CD4-positive, alpha-beta T cell treated with Interleukin-1 beta for 1 hour (primary cell): ENCODE measurements at places on chromosomes 12 and 14.

DNA sequence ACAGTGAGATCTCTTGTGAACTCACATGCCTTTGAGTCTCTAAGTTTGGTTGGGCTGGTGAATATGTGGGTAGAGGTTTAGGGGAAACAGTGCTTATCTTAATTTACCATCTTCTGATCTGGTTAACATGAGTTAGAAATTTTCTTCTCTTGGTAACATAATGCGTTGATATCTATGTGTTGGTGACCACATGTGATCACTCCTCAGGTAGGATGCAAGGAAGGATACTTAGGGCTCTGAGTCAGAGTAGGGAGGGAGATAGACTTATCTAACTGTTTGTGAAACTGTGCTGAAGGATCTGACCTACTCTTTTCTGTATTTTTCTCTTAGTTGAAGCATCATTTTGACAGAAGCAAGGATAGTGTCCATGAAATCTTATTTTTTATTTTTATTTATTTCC lies 23.1 kb downstream of the FAM234B start:
- no peak for DNase-seq

DNA sequence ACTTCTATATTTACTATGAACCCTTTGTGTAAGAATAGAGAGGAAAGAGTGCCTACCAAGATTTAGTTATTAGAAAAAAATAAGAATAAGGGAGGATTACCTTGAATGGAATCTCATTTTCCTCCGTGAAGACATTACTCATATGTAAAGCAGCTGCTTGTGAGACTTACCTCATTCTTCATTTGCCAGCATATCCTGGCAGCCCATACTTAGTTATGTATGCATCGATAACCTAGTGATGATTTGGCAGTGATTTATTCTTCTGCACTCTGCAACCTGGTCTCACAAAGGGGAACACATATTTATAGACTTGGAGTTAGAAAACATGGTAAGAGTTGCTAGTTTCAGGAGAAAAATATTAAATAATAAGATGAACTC lies 56.8 kb downstream of the LRFN5 start:
- DNase-seq = no peak

DNA sequence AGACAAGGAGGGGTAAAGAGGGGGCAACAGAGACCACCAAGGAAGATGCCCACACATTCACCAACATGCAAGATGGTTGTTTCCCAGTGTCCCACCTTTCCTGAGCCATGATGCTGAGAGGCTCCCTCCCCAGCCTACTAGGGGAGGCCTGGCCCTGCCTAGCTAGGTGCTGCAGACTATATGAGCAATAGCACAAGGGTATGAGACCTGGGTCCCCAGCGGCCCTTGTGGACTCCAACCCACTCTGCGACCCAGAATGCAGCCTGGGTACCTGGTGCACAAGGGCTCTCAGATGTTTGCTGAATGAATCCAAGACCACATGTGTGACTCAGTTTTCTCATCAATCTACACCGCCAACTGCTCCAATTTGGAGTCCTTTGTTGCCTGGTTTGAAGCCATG lies 13.9 kb downstream of the TGFB3 start:
- DNase-seq = no peak

DNA sequence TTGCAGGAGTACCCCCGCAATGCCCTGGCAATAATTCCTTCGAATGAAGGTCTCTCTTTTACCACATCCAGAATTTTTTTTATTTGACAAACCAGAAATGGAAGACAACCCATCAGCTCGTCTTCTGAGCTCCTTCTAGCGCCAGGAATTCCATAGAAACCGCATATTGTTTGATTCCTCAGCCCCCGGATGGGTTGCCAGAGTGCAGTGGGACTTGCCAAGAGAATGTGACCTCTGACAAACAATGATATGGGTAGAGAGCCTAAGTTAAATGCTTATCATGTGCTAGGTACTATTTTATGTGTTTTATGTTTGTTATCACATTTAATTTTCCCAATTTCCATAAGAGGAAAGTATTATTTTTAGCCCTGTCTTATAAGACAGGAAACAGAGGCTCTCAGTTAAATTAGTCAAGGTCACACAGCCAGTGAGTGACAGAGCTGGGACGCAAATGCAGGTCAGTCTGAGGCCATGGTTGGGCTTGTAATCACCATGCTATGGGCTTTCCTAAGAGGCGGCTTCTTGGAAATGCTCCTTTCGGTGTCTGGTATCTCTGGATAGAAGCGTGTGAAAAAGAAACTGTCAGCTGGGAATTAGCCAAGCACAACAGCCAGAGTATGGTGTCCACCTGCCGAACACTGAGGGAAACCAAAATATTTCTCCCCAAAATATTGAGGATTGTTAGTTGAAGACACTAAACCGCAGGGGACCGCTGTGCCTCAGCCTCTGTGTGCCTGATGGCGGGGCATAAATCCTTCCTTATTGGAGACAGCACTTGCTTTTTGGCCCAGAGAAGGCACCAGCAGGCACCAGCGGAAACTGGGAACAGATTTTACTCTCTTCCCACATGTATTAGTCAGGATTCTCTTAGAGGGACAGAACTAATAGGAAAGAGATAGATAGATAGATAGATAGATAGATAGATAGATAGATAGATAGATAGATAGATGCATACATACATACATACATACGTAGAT lies 29.4 kb upstream of the ETFBKMT start:
- DNase-seq = no peak

- no peak for DNase-seq
Measured at GRCh38 chr14:77325746-77326094, 4.9 kb downstream of the GSTZ1 start.

GRCh38 chr14:90755661-90756304 lies 60.4 kb downstream of the TTC7B start:
- DNase-seq = no peak

DNA sequence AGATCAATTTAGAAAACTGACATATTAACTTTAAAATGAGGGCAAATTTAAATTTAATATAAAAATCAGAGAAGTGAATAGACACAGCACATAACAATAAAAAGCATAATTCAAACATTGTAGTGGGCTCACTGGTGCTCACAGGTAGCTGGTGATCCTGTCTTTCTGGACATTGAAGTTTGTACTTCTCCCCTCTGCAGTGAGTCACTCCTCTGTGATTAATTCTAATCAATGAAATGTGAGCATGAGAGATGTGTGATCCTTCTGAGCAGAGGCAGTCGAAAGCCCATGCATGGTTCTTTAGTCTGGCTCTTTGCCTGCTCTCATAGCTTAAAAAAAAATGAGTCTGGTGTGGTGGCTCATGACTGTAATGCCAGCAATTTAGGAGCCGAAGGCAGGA lies 59.0 kb upstream of the RERGL start:
- no peak for DNase-seq

- DNase-seq = no peak
Measured at GRCh38 chr12:117437516-117438255, 76.3 kb upstream of the NOS1 start.

GRCh38 chr14:63423381-63423780 lies 104.6 kb upstream of the GPHB5 start:
- DNase-seq = no peak

DNA sequence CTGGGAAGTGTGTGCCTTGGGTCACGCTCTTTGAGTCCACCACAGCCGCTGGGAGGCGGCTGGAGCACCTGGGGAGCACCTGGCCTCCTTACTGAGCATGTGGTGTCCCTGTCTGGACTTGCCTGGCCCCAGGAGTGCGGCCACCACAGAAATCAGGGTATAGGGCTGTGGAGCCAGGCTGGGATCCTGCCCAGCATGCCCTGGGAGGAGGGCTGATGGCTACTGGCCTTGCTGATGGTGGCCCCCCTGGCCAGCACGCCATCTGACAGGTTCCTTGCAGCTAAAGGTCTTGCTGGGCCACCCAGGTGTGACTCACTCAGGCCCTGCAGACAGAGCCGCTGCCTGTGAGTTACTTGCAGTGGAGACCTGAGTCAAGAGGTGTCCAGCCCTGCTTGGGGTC lies 6.0 kb downstream of the ULK1 start:
- DNase-seq = no peak

DNA sequence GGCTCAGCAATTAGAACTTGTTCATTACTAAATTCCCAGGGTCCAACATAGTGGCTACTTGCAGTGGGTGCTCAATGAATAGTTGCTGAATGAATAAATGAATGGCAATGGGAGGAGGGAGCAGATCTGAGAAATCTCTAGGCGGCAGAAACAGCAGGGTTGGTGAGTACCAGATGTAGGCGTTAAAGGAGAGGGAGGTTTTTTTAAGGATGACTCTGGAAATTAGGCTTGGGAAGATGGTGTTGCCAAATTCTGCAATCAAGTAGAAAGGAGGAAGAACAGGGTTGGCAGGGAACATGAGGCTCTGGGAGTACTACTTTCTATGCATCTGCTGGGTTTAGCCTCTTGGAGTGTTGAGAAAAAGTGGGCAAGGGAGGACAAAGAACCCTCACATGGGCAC lies 207.1 kb downstream of the APAF1 start:
- DNase-seq = no peak

DNA sequence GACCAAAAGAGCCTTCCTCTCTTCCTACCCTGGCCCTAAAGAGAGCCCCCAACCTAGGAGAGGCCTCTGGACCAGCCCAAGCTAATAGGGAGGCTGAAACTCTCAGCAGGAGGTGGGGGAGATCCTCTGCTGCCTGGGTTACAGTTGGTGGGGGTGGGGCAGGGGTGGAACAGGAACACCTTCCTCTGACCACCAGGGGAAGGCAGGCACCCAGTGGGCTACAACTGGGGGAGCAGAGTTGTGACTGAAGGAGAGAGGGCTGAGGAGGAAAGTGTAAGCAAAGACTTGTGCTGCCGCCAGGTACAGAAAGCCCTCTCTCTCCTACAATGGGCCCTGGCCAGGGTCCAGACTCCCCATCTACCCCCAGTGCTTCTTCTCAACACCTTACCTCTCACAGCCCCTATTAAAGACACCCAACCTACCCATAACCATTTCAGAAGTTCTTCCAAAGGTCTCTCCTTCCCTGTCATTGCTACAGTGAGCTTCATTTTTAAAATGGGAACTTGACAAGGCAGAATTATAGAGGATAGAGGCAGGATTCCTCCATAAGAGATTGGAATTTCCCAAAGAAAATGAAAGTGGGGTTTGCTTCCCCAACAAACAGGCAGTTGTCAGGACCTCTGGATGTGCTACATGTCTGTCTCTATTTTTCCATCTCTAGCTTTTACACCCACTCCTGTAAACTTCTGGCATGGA lies 1.4 kb downstream of the MYO1A start:
- no peak for DNase-seq

DNA sequence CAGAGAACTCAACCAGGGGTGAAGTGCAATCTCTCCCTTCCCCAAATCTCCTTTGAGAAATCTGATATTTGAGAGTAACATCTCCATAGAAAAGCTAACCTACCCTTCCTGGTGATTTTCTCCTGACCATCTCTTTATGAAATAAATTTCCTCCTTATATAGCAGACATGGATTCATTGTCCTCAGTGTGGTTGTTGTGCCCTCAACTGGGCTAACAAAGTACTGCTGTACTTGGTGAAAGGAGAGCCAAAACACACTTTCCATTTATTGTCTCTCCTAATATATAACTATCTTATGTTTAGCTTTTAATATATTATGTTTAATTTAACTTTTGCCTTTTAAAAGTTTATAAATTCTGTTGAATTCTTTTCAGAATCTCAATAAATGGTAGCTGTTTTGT lies 65.1 kb upstream of the SLCO1B1 start:
- no peak for DNase-seq

DNA sequence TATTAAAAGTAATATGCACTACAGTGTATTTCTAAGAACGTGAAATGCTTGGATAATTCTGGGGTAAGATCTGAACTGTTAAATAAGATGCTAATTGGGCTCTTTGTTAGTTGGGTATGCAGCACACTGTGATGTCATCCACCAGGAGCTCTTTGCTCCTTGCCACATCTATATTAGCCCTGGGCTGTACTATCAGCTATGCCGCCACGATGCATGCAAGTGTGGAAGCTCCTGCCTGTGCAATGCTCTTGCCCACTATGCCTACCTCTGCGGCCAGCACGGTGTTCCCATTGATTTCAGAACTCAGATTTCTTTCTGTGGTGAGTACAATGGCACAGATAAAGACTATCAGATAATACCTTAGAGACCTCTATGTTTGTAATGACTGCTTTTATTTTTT lies 165.6 kb downstream of the OTOGL start:
- no peak for DNase-seq

DNA sequence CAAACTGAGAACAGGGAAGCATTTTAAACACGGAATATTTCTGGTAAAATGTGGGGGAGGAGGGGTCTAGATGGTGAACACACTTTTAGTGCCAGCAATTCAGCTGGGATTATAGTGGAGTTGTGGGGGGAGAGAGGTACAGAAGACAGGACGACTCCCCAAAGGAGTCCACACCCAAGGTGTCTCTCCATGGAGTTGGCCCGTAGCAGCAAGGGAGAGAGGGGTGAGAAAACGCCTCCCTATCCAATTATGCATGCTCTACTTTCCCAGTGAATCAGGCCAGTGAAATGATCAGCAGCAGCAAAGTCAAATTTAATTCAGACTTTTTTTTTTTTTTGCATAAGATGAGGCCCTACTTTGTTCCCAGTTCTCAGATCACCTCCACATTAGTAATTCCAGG lies 38.6 kb downstream of the BTG1 start:
- no peak for DNase-seq

DNA sequence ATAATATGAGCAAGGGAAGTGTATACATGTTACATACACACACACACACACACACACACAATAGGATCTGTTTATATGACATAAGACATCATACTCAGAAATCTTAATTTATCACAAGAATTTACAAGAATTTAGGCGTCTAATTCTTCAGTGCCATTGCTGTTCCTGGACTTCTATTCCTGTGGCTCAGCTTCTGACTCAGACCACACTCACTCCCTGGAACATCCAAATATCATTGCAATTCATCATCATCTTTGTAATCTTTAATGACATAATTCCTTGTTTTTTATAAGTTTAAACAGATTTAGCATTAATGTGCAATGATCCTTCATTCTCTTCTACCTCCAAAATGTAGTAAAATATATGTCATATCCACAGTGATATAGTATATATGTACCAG lies 544.2 kb downstream of the FOXG1 start:
- no peak for DNase-seq

- DNase-seq = no peak
Measured at GRCh38 chr12:88716240-88716639, 136.0 kb upstream of the KITLG start.

- no peak for DNase-seq
Measured at GRCh38 chr12:106974511-106974910, 12.4 kb downstream of the MTERF2 start.

DNA sequence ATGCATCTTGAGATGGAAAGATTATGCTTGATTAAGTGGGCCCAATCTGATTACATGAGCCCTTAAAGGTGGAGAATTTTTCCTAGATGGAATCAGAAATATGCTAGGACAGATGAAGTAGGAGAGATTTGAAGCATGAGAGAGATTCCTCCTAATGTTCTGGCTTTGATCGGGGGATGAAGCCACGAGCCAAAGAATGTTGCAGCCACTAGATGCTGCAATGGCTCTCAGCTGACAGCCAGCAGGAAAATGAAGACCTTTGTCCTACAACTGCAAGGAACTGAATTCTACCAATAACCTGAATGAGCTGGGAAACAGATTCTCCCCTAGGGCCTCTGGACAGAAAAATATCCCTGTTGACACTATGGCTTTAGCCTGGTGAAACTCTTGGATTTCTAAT lies 82.6 kb upstream of the ATP2B1 start:
- DNase-seq = no peak

- DNase-seq = no peak
Measured at GRCh38 chr12:130195776-130196175, 33.5 kb downstream of the FZD10 start.

GRCh38 chr12:4714879-4715278 lies 5.3 kb upstream of the GALNT8 start:
- no peak for DNase-seq
